ENCODE measurements at places on chromosomes 5 and 9.

DNA sequence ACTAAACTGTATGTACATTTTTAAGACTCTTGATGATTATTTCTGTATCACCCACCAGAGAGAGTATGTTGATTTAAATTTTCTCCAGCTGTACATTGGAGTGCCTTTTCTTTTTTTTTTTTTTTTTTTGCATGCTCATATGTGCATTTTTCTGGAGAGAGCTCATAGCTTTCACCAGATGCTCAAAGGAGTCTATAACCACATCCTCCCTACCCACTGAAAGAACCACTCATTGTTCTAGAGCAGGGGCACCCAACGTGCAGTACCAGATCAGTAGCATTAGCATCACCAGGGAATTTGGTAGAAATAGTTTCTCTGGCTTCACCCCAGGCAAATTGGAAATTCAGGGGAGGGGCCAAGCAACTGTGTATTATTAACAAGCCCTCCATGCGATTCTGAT is 53.9 kb upstream of the TMEM171 start:
- no peak for DNase-seq

GRCh38 chr5:27217155-27217956 is 179.0 kb upstream of the CDH9 start:
- no peak for DNase-seq

- no peak for DNase-seq
These were observed 148.2 kb upstream of the ADAMTS16 start for GRCh38 chr5:4991925-4992324.

GRCh38 chr9:14179449-14179848 is 134.5 kb downstream of the NFIB start:
- no peak for DNase-seq

DNA sequence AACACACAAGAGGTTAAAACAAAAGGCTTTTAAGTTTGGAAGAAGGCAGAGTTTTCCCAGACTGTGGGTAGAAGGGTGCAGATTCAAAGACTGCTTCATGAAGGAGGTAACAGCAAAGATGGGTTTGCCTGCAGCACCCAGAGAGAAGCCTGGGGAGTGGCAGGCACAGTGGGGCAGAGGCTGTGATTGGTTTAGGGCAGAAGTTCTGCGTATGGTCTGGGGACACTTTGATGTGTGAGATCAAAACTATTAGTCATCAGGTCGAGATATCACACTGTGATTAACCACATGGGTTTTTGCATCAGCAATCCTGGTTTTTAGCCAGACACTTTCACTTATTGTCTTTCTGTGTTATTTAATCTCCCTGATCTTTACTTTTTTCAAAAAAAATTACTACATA is 188.8 kb upstream of the GLRA1 start:
- no peak for DNase-seq

DNA sequence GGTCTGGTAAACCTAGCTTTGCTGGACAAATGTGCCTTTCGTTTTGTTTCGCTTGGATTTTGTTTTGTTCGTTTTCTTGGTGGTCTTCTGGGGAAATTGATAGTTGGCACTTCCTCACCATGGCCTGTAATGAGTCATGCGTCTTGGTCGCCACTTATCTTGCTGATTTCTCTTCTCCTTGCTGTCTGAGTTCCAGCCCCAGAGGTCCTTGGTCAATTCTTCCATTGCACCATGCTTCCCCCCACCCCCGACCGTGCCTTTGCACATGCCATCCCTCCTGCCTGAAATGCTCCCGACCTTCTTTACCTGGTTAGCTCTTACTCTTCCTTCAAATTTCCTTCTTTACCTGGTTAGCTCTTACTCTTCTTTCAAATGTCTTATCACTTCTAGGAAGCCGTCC is 168.7 kb upstream of the MSX2 start:
- DNase-seq: no peak

GRCh38 chr9:13001989-13002580 is 227.3 kb downstream of the LURAP1L start:
- no peak for DNase-seq

- DNase-seq: no peak
These were observed 61.1 kb downstream of the BARX1 start for GRCh38 chr9:93893899-93894690.

- no peak for DNase-seq
These were observed 447.4 kb upstream of the WWC1 start for GRCh38 chr5:167843881-167844572.

- DNase-seq: no peak
These were observed 53.4 kb upstream of the SUB1 start for GRCh38 chr5:32531885-32532520.

DNA sequence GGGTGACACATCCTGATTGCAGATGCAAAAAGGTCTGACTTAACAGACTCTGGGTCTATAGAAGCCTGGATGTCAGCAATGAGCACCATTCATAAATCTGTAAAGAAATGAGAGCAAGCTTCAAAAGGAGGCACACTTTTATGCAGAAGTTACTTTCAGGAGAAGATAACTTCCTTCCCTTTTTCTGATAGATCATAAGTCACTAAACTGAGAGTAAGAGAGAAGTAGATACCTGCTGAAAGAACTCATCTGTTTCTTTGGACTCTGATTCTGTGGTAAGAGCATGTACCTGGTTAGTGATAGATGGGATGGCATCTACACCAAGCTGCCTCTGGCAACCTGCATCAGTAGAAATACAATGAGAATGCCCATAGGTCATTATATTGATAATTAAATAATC is 525.6 kb downstream of the CETN3 start:
- DNase-seq: no peak
